ENCODE measurements at places on chromosomes 12 and 14.

DNA sequence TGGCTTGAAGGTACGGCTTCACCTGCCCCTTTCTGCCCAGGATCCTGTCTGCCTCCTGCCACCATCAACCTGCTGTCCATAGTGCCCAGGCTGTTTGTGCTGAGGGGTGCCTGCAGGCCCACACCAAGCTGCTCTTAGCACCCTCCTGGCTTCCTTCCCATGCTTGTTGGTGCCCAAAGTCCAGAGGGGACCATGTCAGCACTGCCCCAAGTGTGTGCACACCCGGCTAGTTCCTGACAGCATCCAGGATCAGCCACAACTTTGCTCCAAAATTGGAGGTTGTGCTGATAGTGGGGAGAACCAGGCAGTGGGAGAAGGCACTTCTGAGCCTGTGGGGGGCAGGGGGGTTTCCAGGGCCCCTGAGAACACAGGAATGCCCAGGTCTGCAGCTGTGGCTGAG is 44.5 kb upstream of the PRPF39 start:
- no peak for DNase-seq

- no peak for DNase-seq
Observed at GRCh38 chr14:95286645-95287044, 33.1 kb downstream of the CLMN start.

DNA sequence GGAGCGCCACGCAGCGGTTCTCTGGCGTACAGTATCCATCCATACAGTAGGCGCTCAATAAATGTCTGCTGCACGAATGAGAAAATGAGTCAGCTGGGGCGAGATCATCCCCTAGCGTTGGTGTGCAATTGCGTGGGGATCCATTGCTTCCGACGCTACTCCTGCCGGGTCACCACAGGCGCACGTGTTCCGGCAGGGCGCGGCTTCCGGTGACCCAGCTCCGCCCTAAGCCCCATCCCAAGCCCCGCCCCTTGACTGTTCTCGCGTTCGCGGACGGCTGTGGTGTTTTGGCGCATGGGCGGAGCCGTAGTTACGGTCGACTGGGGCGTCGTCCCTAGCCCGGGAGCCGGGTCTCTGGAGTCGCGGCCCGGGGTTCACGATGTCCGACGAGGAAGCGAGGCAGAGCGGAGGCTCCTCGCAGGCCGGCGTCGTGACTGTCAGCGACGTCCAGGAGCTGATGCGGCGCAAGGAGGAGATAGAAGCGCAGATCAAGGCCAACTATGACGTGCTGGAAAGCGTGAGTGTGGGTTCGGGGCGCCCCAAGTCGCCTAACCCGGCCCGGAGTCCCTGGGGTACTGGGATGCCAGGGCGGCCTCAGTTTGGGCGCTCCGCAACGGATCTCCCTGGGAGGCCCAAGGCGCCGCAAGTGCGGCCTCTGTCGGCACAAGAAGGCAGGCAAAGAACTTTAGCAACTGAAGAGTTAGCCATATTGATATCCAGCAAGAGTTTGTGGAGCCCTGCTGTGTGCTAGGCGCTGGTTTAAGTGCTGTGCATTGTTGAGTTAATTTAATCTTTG is at the start of gene PSMD9:
TSS of gene PSMD9 (plus strand) at position 313 of the 796 bp plus-strand sequence. CDS start at position 380, 67 bp downstream.
- DNase-seq, result peak; percentile 85

DNA sequence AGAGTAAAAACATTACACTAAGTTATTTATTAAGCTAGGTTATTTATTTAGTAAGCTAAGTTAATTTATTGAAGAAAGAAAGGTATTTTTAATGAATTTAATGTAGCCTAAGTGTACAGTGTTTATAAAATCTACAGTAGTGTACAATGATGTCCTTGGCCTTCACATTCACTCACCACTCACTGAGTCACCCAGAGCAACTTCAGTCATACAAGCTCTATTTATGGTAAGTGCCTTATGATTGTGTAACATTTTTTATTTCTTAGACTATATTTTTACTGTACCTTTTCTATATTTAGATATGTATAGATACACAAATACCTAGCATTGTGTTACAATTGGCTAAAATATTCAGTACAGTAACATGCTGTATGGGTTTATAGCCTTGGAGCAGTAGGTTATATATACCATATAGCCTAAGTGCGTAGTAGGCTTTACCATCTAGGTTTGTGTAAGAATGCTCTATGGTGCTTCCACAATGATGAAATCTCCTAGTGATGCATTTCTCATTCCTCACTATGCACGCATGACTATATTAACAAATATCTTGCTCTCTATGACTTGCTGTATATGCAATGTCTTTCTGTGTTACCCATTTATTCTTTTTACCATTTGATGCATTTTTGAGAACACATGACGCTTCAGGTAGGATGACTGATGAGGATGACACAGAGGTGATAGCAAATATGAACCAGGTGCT is 309.6 kb upstream of the ATXN7L3B start:
- DNase-seq, result no peak

DNA sequence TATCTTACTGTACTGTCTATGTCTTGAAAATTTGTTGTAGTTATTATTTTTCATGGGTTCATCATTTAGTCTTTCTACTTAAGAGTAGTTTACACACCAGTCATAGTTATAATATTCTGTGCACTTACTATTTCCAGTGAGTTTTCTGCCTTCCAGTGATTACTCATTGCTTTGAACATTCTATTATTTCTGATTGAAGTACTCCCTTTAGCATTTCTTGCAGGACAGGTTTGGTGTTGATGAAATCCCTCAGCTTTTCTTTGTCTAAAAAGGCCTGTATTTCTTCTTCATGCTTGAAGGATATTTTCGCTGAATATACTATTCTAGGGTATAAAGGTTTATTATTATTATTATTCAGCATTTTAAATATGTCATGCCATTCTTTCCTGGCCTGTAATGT is 66.8 kb downstream of the TSPAN8 start:
- DNase-seq, result no peak

GRCh38 chr12:27396216-27396815 is 50.2 kb upstream of the SMCO2 start:
- DNase-seq, result no peak

GRCh38 chr12:1147821-1148220 is 156.8 kb downstream of the ERC1 start:
- no peak for DNase-seq

DNA sequence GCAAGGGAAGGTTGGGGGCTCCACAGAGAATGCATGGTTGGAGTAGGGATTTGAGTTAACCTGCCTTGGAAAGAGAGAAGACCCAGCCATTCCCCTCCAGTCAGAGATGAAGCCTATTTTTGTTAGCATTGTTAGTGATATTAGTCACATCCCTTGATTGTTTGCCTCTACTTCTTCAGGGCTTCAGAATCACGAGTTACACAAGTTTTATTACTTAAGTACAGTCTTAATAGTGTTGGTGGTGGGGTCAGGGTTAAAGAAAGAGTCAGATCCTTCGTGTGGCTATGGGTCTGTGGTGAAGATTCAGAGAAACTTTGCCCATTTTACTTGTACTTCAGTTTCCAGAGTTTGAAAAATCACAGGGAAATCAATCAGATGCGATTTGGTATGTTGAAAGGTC is 363.1 kb downstream of the LRIG3 start:
- peak; percentile 85 for DNase-seq

DNA sequence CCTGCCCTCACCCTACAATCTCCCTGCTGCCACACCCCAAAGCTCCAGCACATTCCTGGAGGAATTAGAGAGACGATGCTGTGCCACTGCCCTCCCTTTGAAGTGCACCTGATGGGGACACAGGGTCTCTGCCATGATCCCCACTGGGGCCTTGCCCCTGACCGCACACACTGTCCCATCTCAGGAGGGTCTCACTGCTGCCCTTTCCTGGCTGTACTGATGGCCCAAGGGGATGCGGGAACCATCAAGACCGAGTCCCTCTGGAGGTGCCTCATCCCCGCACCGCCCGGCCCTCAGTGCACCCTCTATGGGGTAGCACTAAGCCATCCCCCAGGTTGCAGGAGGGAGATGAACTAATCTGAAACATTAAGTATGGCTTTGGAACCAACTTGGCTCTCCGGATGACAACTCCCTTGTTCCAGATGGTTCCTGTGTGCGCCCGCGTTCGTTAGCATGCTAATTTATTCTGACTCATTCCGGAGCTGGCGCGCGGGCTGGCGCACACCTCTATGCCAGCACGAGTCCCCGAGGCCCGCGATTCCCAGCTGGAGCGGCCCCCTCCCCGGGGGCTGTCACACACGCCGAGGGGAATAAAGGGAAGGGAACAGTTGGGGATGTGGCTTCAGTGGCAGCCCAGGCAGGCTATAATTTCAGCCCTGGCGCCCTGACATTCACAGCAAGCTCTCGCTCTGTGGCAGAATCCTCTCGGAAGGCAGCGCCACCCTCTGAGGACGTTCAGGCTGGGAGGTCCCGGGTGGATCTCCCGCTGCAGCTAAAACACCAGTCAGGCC is 34.2 kb upstream of the C14orf180 start:
- DNase-seq, result no peak

GRCh38 chr12:60689137-60689536 is 1093.3 kb downstream of the SLC16A7 start:
- no peak for DNase-seq

GRCh38 chr14:76997257-76997970 is 31.1 kb downstream of the IRF2BPL start:
- DNase-seq, result no peak

DNA sequence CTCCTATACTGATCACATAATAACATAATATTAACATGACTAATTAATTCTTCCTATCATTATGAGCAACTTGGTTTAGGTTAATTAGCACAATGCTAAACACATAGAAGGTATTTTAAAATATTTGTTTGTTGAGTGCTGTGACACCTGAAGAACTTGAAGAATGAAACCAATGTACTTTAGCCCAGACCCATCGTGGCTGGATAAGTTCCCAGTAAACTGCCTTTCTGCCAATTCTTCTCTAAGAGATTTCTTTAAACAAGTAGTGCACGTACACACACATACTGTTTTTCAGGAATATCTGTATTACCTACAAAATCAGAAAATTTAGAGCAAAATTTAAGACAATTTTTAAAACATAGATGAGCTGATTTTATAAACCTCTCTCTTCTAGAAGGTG is 207.4 kb upstream of the SSTR1 start:
- no peak for DNase-seq

DNA sequence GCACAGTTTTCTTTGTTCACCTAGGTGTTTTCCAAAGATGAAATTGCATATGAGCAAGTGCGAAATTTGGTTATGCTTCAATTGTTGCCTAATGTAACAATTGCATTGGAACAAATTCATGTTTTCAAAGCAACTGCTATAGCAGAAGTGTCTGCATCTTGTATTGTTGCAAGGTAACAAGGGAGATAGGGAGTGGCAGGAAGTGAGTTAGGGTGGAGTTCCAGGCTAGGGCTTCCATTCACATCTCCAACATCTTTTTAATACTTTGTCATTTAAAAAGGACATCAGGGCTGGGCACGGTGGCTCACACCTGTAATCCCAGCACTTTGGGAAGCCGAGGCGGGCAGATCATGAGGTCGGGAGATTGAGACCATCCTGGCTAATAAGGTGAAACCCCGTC is 312.3 kb upstream of the E2F7 start:
- DNase-seq, result no peak

GRCh38 chr12:15782667-15783066 is 6.5 kb downstream of the EPS8 start:
- DNase-seq, result no peak

DNA sequence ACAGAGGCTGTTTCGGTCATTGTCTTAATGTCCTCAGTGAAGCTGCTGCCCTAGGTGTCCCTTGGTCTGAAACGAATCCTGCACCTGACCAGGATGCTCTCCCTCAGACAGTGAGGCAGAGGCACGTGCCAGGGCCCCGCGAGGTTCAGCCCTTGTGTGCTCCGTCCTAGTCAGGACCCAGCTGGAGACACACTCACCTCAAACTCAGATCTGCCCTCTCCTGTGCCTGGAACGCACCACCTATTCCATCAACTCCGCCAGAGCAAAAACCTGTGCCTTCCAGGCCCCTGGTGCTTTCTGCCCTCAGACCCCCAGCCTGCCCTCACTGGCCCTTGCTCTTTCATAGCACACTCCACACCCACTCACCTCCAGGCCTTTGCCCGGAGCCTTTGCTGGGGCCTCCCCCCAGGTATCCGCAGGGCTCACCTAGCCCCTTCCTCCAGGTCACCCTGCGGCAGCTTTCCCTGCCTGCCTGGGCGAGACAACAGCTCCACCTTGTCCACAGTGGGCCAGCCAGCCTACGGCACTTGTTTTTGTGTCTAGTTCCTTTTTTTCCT is 150.6 kb downstream of the BCL11B start:
- DNase-seq, result no peak

DNA sequence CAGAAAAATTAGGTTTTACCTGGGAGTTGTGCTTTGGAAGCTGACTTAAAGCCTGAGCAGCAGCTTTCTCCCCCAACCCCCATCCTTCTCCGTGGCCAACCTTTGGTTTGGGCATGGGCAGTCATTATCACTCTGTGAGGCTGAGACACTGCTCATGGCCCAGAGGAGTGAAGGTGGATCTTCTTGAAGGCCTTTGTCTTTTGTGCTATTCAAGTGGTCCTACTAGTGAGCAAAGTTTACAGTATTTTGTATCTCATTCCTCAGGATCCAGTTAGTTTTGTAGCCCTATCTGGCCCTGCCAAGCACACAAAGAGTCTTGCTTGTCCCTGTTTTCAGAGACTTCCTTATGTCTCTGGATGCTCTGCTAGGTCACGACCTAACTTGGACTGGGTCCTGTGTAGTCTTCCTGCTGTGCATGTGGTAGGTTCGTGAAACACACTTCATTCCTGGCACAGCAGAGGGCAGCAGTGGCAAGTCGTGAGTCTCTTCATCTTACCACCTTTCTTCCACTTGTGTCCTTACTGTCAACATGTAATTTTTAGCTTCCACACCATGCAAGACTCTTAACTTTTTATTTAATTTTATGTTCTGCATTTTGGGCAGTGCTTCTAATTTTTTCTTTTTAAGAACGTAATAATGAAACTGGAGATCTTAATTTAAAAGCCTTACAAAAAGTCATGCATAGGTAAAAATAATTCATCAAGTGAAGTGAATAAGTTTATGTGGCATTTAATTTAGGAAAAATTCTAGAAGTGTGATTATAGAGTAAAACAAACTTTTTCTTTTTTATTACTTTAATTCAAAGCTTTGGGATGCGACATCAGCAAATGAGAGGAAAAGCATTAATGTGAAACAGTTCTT is 53.7 kb downstream of the APAF1 start:
- DNase-seq, result peak; percentile 6

GRCh38 chr12:52964556-52965336 is 15.8 kb downstream of the KRT18 start:
- DNase-seq, result no peak

GRCh38 chr14:68444449-68445168 is 348.3 kb downstream of the ZFP36L1 start:
- no peak for DNase-seq
